ENCODE measurements at places on chromosomes 12 and 14.

- DNase-seq, result peak; percentile 62
These were observed at the start of gene ATN1 for GRCh38 chr12:6927379-6928021. ATN1 (plus strand) TSS chr12:6927959; CDS start chr12:6934002, 6,043 bp downstream.

- DNase-seq, result no peak
These were observed 2.8 kb downstream of the PHB2 start for GRCh38 chr12:6967651-6968100.

DNA sequence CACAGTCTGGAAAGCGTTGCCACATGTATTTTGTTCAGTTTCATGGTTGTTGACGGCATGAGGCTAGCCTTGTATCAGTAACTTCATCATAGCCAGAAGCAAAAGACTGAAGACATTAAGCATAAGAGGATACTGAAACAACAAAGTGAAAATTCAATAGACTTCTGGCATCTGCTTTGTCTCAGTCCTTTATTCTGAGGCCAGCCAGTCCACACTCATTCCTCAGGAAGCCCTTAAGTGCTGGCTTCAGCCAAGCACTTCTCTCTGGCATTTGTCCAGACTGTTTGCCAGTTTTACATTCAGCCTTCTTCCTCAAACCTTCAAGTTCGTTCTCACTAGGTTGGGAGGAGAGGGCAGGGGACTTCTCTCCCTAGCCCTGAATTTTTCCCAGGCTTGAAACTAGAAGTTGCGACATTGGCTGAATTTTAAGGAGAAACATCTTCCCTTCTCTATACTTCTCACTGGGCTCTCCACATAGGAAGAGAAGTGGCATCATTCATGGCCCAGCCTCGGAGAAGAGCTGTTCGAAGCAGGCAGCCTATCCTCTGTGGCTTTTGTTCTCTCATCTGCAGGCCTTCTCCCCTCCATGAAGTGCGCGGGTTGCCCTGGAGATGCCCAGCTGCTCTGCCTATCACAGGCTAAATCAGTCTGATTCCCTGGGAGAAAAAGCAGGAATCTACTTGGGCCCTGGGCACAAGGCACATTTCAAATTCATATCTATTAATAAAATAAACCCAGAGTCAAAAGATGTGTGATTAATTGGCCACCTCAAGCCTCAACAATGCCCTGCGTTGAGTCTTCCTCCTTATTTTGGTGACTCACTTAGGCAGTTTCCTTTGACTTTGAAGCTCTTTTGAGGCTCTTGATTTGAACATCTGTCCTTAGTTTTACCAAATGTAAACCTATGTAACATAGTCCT lies 130.9 kb upstream of the PLEKHA5 start:
- DNase-seq, result no peak

DNA sequence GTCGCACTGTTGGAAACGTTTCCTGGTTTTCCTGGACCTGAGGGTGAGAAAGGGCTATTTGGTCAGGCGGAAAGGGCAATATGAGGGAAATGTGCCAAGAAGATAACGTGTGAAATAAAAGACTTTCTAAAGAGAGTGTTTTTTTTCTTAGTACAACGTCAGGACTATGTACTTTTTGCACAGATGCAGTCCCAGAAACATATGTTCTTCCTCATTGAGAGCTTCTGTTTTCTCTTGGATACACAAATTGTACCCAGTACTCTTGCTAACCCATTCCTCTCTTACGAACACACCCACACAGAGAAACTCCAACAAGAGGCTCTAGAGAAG lies 669 bp upstream of the PKP2 start:
- DNase-seq, result no peak

GRCh38 chr12:130288691-130289090 lies 49.0 kb upstream of the PIWIL1 start:
- DNase-seq, result no peak

- no peak for DNase-seq
These were observed 23.8 kb downstream of the NEUROD4 start for GRCh38 chr12:55043542-55043941.

DNA sequence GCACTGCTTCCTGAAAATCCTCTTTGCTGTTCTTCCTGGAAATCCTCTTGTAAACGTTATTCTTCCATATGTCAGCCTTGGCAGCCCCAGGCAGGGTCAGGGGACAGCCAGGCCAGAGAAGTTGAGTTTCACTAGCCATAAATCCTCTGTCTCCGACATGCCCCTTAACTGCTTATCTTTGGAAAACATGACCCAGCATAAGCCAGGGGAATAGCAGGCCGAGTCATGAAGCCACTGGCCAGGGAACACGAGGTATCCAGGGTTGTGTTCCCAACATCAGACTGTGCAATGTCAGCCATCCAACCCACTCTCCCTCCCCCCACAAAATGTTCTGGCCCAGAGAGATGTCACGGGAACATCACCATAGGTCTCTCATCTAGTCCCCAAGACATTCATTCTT lies 453.9 kb downstream of the MED13L start:
- DNase-seq, result no peak
